ENCODE measurements at places on chromosomes 2 and 18.
A peak's percentile ranks its signal among the peaks of the same experiment; 100 is the strongest.

- no peak for DNase-seq
These were observed 200.7 kb upstream of the SMAD7 start for GRCh38 chr18:49151482-49151881.

GRCh38 chr2:529424-529823, 147.8 kb downstream of the TMEM18 start:
- DNase-seq = peak; percentile 20

DNA sequence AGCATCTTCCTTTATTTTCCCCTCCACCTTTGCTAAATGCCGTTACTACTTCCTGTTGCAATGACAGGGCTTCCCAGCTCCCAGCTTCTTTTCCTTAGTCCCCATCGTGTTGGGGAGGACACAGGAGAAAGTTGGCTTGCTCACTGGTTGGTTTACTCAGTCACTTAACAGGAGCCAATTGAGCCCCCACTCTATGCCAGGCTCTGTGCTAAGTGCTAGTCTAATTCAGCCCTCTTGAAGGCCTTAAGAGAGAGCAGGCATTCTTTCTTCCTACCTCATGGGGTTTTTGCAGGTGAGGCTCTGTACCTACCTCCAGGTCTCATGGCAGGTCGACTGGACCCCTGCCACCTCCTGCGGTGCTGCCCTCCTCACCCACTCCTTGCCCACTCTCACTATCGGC, 20.1 kb downstream of the TANC1 start:
- no peak for DNase-seq

GRCh38 chr2:130785466-130786055, 30.2 kb downstream of the AMER3 start:
- no peak for DNase-seq

GRCh38 chr2:10668402-10669012, 21.3 kb downstream of the NOL10 start:
- DNase-seq = peak; percentile 82

DNA sequence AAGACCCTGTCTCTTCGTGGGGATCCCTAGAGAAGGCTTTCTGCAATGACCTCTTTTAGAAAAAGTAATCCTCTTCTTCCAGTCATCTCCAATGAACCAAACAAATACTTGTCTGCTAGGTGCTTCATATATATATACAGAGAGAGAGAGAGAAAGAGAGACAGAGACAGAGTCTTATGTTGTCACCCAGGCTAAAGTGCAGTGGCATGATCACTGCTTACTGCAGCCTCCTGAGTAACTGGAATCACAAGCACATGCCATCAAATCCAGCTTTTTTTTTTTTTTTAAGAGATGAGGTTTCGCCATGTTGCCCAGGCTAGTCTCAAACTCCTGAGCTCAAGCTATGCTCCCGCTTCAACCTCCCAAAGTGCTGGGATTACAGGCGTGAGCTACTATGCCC, 18.6 kb upstream of the PKDCC start:
- DNase-seq = no peak

DNA sequence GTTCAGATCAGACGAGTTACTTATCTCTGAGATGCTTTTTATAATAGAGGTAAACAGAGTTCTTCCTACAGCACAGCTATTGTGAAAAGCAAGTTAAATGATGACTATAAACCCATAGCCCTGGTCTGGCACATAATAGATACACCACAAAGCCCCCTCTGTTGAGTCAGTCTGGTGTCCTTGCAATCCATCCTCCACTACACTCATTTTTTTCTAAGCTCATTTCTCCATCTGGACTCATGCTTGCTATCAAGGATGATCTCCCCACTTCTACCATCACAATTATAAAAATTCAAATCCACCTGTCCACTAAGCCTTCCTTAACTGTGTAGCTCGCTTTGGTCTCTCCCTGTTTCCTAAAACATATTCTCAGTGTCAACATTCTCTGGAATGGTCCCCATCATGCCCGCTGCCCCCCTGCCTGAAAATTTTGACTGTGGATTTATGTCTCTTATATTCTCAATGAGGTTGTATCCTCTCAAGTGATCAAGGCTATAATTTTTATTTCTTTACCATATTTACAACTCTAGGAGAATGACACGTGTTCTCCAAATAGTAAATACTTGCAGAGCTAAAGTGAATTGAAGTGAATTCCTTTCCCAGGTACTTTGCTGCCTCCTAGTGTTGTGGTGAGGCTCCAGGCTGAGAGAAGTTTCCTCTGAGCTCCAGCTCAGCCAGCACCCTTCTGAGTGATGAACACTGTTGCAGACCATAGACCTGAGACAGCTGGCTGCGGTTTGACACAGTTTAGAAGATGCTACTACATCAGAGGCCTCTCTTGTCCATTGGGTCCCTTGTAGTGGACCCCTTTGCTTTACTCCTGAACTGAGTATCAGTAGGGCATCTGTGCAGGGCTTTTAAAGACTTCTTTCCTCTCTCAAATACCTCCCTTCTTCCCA, 108.7 kb downstream of the DPP10 start:
- DNase-seq = peak; percentile 61

- DNase-seq = no peak
These were observed 11.4 kb downstream of the CTIF start for GRCh38 chr18:48550101-48550729.

- DNase-seq = no peak
These were observed 35.1 kb downstream of the SANBR start for GRCh38 chr2:61100801-61101200.

DNA sequence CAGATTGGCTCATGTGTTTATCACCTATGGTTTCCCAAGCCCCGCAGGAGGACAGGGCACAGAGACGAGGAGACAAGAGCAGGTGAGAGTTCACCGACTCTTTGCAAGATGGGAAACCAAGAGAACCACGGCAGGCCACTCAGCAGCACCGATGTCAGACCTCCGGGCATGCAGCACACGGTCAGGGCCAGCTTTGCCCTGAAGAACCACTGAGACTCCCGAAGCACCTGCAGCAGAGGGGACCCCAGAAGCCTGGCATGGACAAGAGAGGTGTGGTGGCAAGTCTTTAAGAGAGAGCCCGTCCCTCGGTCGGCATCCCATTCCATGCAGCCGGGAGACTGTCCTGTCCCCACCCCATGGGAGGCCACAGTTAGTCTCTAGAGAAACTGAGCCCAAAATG, 36.6 kb upstream of the TAF1B start:
- DNase-seq = no peak

- DNase-seq = no peak
These were observed 250.7 kb downstream of the GBX2 start for GRCh38 chr2:235917506-235917905.

- DNase-seq = no peak
These were observed 38.1 kb downstream of the TMEM37 start for GRCh38 chr2:119469661-119470297.

DNA sequence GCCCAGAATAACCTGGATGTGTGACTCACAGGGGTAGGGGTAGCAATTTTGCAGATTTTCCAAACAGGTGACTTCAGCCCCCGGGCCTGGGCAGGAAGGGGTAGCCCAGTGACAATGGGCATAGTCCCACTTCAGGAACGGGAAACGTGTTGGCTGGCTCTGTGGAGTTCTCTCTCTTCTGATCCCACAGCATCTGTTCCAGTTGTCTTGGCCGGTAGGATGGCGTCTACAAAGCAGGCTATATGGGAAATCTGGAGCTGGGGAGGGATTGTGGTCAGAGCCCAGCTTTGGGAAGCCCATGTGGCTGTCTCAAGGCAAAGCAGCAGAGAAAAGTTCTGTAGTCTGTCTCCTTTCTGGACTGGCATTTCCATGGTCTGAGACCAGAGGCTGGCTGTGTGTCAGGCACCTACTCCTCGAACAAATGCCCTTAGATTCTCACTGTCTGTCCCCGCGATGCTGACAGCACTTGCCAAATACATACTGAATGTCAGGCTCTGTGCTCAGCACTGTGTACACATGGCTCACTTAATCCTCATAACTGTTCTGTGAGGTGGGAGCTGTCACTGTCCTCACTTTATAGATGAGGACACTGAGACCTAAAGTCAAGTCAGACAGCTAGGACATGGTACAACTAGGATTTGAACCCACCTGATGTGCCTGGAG, 17.9 kb upstream of the TMEM214 start:
- DNase-seq = no peak

GRCh38 chr18:13137670-13138419, 80.7 kb upstream of the LDLRAD4 start:
- DNase-seq = peak; percentile 10

GRCh38 chr2:588074-588645, 89.0 kb downstream of the TMEM18 start:
- DNase-seq = no peak

- peak; percentile 65 for DNase-seq
These were observed 343.6 kb downstream of the TGIF1 start for GRCh38 chr18:3793545-3793944.

DNA sequence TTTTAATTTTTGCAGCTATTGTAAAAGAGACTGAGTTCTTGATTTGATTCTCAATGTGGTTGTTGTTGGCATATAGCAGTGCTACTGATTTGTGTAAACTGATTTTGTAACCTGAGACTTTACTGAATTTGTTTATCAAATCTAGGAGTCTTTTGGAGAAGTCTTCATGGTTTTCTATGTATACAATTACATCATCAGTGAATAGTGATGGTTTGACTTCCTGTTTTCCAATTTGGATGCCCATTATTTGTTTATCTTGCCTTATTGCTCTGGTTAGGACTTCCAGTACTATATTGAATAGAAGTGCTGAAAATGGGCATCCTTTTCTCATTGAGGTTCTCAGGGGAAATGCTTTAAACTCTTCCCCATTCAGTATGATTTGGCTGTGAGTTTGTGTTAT, 99.7 kb downstream of the GULP1 start:
- DNase-seq = no peak

GRCh38 chr18:48521723-48522122, 17.1 kb upstream of the CTIF start:
- no peak for DNase-seq

DNA sequence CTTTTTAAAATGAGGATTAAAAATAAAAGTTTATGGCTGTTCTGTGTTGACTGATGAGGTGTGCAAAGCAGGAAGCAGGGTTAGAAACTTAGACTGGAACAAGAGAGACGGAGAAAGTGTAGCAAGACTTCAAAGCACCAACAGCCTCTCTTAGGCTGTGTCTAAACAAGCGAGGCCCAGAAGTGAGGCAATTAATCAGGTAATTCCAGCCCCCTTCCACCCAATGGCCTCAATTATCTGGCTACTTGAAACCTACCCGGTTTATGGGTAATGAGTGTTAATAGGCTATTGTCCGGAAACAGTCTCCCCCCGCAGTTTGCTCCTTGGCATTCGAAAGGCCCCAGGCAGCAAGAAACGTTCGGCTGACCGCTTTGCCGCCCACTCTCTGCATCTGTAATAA, 171.7 kb upstream of the MYCN start:
- DNase-seq = no peak

DNA sequence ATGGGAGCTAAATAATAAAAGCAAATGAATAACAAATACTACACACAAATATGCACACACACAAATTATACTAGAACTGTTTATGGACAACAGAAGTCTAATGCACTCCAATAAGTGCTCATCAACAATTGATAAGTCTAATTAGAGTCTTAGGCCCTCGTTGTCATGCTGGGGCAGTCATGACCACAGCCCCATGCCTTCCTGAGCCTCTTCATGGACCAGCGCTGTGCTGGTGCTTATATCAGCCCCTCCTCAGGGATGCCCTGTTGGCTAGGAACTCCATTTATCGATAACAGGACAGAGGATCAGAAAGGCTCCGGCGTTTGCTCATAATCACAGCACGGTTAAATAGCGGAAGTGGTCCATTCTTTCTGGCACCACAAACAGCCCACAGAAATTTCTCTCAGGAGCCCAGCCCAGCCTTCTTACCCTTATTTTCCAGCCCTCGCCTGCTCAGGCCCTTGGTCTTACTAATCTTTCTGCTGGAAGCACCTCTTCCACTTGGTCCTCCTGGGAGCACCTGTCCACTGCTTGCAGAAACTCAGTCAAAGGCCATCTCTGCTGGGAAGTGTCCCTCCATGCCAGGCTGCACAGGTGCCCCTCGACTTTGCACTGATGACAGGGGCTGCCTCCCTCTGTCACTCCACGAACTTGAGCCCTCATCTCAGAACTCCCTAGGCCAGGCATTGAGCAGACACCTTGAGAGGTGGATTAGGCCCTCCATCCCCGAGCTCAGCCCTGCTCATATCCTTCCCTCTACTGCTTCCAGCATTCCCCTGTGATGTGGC, 500.2 kb upstream of the HS6ST1 start:
- no peak for DNase-seq

GRCh38 chr2:18987592-18988073, 370.8 kb downstream of the OSR1 start:
- peak; percentile 93 for DNase-seq

Measured in fibroblast of pulmonary artery (primary cell).